ENCODE measurements at places on chromosomes 2 and 18. TPM values are rescaled to one million over a fixed set of nuclear protein-coding genes. Genes with fewer than 3 reads are reported as not detected.

DNA sequence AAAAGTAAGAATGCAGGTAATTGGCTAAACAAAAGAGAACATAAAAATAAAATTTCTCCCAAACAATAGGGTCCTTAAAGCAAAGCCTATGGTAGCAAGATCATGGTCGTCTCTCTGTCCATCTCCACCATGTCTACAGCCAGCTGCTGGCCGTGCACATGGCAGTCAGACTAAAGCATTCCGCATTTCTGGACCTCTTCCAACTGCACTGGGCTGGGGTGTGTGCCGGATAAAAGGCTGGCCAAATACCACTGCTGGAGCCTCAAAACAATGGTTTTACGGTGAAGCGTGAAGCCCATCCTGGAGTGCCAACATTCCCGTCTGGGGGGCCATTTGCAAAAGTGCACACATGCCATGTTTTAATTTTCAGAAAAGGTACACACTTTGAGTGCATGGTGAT lies 74.8 kb upstream of the PIEZO2 start:
- H3K27ac ChIP-seq, result no peak overlapping the region
- no peaks in the 10 kb centered on the region for H3K4me1 ChIP-seq
- H3K27me3 ChIP-seq, result no peaks in the 10 kb centered on the region
- DNase-seq, result no peak
- no peaks in the 10 kb centered on the region for H3K36me3 ChIP-seq
- no peak overlapping the region for H3K4me3 ChIP-seq

Gene CYBRD1
- 60.1 TPM for total RNA-seq

Gene UNC80
- total RNA-seq, result 0.29 TPM

- H3K27ac ChIP-seq, result no peak overlapping the region
- H3K4me3 ChIP-seq, result no peak overlapping the region
- H3K4me1 ChIP-seq, result no peaks in the 10 kb centered on the region
- no peaks in the 10 kb centered on the region for H3K27me3 ChIP-seq
- no peak for DNase-seq
These were observed 206.3 kb downstream of the RAD51AP2 start for GRCh38 chr2:17311771-17312511.

Gene MERTK
- total RNA-seq, result 6.1 TPM

DNA sequence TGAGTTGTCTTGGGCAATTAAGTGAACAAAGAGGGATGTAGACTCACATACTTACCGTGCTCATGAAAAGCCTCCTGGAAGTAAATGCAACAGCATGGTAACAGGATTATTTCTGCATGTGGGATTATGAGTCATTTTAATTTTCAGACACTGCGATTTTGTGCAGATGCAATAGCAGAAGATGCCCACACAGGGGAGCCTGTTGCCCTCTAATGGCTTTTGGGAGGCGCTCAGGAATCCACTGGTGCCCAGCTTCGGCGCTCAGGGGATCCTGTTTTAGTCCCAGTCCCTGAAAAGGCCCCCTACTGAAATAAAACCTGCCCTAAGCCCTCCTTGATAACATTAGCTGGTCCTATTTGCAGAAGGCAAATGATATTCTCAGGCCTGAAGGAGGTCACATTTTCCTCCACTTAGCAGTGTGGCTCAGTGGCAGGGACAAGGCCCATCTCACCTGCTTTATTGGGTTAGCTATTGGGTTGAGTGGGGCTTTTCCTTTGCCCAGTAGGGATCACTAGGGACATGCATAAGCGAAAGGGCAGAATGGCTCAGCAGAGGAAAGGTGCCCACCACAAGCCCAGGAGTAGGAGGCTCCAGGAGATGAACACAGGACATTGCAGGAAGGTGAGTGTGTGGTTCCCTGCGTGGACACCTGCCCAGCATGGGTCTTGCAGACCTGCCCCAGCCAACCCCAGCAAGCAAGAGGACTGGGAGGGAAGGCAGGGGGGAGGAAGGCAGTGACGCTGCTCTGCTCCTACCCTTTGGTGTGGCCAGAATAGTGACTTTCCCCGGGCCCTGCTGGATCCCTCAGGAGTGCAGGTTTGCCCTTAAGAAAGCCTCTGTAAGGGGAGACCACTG lies 26.5 kb upstream of the KCNS3 start:
- H3K36me3 ChIP-seq, result no peaks in the 10 kb centered on the region
- H3K27me3 ChIP-seq, result peaks cover 6% of the 10 kb centered on the region
- no peak overlapping the region for H3K4me3 ChIP-seq
- peaks cover 5% of the 10 kb centered on the region for H3K4me1 ChIP-seq
- peak; percentile 78 for DNase-seq

Gene KLF7
- 13.8 TPM for total RNA-seq

Gene SNTG2
- not detected for total RNA-seq

DNA sequence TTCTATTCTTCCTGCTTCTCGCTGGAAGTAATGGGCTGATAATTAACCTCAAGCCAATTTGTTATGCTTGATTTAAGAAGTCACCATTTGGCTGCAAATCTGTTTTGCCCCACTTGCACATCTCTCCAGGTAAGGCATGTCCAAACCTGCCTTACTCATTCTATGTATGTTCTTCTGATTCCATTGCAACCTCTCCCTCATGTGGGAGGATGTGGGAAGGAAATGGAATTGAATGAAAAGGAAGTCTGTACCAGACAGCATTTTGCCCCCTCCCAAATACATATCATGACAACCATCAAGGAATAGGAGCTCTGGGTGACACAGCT lies 131.7 kb downstream of the NRP2 start:
- no peaks in the 10 kb centered on the region for H3K36me3 ChIP-seq
- H3K27ac ChIP-seq, result no peak overlapping the region
- no peaks in the 10 kb centered on the region for H3K27me3 ChIP-seq
- no peak overlapping the region for H3K4me3 ChIP-seq
- no peak for DNase-seq
- H3K4me1 ChIP-seq, result no peaks in the 10 kb centered on the region

- H3K4me3 ChIP-seq, result no peak overlapping the region
- H3K27me3 ChIP-seq, result no peaks in the 10 kb centered on the region
- DNase-seq, result no peak
- no peaks in the 10 kb centered on the region for H3K36me3 ChIP-seq
- no peak overlapping the region for H3K27ac ChIP-seq
These were observed 18.1 kb downstream of the NABP1 start for GRCh38 chr2:191696001-191696400.

GRCh38 chr18:51266773-51267172 lies 69.3 kb upstream of the MEX3C start:
- no peaks in the 10 kb centered on the region for H3K27me3 ChIP-seq
- no peak overlapping the region for H3K27ac ChIP-seq
- H3K36me3 ChIP-seq, result no peaks in the 10 kb centered on the region
- no peak for DNase-seq
- no peak overlapping the region for H3K4me3 ChIP-seq

Gene ERFE
- 0.89 TPM for total RNA-seq

GRCh38 chr2:33323957-33324356 lies 152.5 kb upstream of the RASGRP3 start:
- no peak overlapping the region for H3K4me3 ChIP-seq
- H3K4me1 ChIP-seq, result peaks cover 10% of the 10 kb centered on the region
- DNase-seq, result no peak
- no peaks in the 10 kb centered on the region for H3K36me3 ChIP-seq

GRCh38 chr2:191479680-191480023 lies 198.3 kb upstream of the NABP1 start:
- H3K4me1 ChIP-seq, result peaks cover 16% of the 10 kb centered on the region
- H3K4me3 ChIP-seq, result no peak overlapping the region
- no peaks in the 10 kb centered on the region for H3K36me3 ChIP-seq
- H3K27me3 ChIP-seq, result no peaks in the 10 kb centered on the region
- peak overlapping the region; percentile 49 for H3K27ac ChIP-seq
- DNase-seq, result no peak

Gene C18orf54
- not detected for total RNA-seq

GRCh38 chr2:220071696-220072095 lies 444.3 kb downstream of the SLC4A3 start:
- H3K27ac ChIP-seq, result no peak overlapping the region
- no peak for DNase-seq
- no peaks in the 10 kb centered on the region for H3K27me3 ChIP-seq
- no peaks in the 10 kb centered on the region for H3K36me3 ChIP-seq
- no peak overlapping the region for H3K4me3 ChIP-seq
- no peaks in the 10 kb centered on the region for H3K4me1 ChIP-seq

DNA sequence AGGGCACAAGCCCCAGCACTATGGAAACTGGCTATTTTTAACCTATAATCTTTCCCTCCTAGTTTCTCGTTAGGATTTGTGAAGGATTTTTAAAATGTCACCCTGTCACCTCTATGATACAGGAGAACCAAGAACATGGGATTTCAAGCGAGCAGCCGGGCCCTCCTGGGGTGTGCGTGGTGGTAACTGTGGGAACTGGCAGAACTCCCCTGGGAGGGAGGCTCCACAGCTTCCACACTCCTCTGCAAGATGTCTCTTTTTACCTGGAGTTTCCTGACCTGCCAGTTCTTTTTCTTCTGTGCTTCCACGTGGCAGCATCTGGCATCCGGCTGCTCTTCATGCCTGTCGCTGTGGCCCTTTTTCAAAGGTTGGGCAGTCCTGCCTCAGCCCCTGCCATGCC lies 386.3 kb upstream of the MYT1L start:
- no peak overlapping the region for H3K4me3 ChIP-seq
- peaks cover 18% of the 10 kb centered on the region for H3K27me3 ChIP-seq
- no peak for DNase-seq

GRCh38 chr2:158923641-158924040 lies 44.8 kb upstream of the TANC1 start:
- H3K36me3 ChIP-seq, result no peaks in the 10 kb centered on the region
- no peaks in the 10 kb centered on the region for H3K27me3 ChIP-seq
- no peak overlapping the region for H3K27ac ChIP-seq
- no peak overlapping the region for H3K4me3 ChIP-seq

DNA sequence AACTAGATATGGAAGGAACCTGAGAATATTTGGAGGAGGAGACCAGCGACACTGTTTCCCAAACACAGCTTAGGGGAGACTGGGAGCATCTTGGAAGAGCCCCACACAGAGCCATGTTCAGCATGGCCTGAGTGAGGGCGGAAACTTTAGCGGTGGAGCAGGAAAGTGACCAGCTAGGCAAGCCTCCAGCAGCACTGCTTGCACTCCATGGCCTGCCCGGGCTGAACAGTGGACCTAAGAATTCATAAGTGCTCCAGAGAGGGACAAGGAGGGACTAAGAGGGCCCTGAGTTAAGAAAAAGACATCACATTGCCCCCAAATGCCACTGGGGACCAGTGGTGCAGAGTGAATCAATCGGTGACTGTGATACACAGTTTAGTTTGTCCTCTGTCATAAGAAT lies 566.4 kb downstream of the TNS1 start:
- peaks cover 29% of the 10 kb centered on the region for H3K4me1 ChIP-seq
- H3K4me3 ChIP-seq, result no peak overlapping the region
- no peak for DNase-seq
- H3K27ac ChIP-seq, result no peak overlapping the region
- no peaks in the 10 kb centered on the region for H3K36me3 ChIP-seq

DNA sequence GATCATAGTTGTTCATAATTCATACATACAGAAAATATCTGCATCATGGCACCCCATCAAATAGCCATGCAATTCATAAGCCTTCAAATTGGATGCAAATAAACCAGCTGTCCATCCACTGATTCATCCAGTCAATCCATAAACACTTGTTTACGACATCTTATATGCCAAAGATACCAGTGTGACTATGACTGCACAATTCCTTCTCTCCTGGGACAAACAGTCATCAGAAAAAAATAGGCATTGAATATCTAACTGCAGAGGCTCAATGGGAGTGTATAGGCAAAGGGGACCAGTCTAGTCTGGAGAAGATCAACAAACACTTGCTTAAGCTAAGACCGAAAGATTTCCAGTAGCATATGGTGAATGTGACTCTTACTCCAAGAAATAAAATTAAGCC lies 70.0 kb downstream of the COL4A3 start:
- no peak overlapping the region for H3K4me3 ChIP-seq
- H3K4me1 ChIP-seq, result no peaks in the 10 kb centered on the region
- no peak for DNase-seq
- no peaks in the 10 kb centered on the region for H3K36me3 ChIP-seq

DNA sequence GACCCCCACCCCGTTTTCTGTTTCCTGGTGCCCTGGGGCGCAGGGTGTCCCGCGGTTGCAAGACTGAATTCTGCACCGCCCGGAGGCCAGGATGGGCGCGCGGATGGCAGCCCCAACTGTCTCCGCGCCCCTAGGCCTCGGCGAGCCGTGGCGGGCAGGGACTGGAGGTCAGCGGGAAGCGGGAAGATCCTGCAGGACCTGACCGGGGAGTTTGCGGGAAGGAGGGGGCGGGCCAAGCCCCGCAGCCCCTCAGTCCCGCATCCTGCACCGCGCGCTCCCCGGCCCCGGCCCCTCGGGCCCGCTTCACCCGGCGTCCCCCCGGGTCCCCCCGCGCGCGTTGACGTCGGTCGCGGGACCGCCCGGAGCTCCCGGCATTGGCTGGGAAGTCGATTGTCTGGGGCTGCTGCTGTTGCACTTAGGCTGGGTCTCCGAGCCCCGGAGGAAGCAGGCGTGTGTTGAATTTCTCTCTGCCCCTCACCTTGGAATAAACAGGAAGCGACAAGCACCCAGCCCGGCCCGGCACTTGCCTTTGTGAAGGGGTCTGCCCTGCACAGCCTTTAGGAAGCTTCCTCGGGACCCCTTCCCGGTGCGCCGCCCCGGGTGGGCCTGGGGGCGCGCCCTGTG lies at the start of gene LDLRAD4:
Gene LDLRAD4 (plus strand): TSS at position 393 of the 624 bp plus-strand sequence.
- H3K36me3 ChIP-seq, result no peaks in the 10 kb centered on the region
- H3K4me3 ChIP-seq, result peak within 1 kb of the TSS; percentile 80
- DNase-seq, result peak; percentile 81
- peak within 1 kb of the TSS; percentile 76 for H3K27ac ChIP-seq
- H3K27me3 ChIP-seq, result peaks cover 41% of the 10 kb centered on the region

GRCh38 chr2:157143901-157144300 lies 113.6 kb upstream of the GALNT5 start:
- no peak for DNase-seq
- no peaks in the 10 kb centered on the region for H3K4me1 ChIP-seq
- H3K27ac ChIP-seq, result no peak overlapping the region
- H3K27me3 ChIP-seq, result no peaks in the 10 kb centered on the region
- H3K4me3 ChIP-seq, result no peak overlapping the region

DNA sequence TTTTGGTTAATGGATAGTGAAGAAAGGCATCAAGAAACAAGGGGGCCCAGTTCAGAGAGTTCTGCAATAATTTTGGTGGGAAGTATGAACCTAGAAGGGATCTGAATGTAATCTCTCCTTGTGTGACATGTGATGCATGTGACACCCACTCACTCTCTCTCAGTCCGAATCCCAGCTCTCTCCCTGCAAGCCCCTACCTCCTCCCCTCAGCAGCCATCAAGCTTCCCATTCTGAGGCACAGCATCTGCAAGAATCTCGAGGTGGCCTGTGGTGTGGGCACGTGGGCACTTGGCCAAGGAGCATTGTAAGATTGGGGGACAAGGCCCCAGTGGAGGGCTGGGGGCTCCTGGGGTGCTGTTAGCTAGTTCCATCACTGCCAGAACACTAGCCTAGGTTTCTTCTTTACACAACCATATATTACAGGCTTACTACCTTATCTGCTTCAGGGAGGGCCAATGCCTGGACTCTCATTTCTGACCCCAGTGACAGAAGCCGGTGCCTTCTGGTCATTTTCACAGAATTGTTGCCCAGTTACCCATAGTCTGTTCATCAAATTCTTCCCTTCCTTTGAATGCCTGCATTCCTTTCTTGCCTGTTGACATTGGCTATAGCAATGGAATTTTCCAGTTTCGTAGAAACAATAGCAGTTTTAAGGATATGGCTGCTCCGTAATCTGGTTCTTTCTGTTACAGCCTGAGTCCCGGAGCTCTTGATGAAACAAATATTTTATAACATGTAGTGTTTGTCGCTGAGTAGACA lies 13.3 kb upstream of the LCLAT1 start:
- no peaks in the 10 kb centered on the region for H3K4me1 ChIP-seq
- no peaks in the 10 kb centered on the region for H3K36me3 ChIP-seq
- no peak overlapping the region for H3K4me3 ChIP-seq
- no peak overlapping the region for H3K27ac ChIP-seq
- no peak for DNase-seq
- H3K27me3 ChIP-seq, result no peaks in the 10 kb centered on the region

- H3K27me3 ChIP-seq, result no peaks in the 10 kb centered on the region
- no peaks in the 10 kb centered on the region for H3K4me1 ChIP-seq
- no peak overlapping the region for H3K27ac ChIP-seq
These were observed 866.6 kb downstream of the CPS1 start for GRCh38 chr2:211423018-211423417.

Measured in stomach (tissue), 19 donors.